ENCODE measurements at places on chromosomes 6 and 20. TPM values are rescaled to one million over a fixed set of nuclear protein-coding genes. Genes with fewer than 3 reads are reported as not detected.

- no peak overlapping the region for H3K4me3 ChIP-seq
- peak overlapping the region; percentile 53 for H3K27ac ChIP-seq
- peaks cover 22% of the 10 kb centered on the region for H3K4me1 ChIP-seq
- H3K36me3 ChIP-seq = peaks cover 10% of the 10 kb centered on the region
- no peak for DNase-seq
Measured at GRCh38 chr6:156827382-156827781, 50.2 kb downstream of the ARID1B start.

DNA sequence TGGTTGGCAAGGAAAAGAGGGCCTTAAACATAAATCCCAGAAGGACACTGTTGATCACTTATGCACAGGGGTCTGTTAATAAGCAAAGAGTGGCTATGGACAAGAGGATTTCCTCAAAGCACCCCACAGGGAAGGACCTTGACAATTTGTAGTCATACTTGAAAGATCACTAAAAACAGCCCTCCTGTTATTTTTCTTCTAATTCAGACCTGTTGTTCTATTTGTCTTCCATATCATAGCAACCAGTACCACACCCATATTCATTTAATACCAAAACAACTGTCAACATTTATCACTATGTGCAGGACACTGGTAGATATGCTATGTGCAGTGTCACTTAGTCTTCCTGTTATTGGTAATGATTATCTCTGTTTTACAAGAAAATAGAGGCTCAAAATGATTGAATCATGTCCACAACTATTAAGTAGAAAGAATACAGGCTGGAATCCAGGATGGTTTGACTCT is 3.2 kb upstream of the DYNLRB1 start:
- DNase-seq = no peak
- no peaks in the 10 kb centered on the region for H3K27me3 ChIP-seq
- H3K4me3 ChIP-seq = peak overlapping the region; percentile 12
- H3K4me1 ChIP-seq = peaks cover 26% of the 10 kb centered on the region
- peaks cover 12% of the 10 kb centered on the region for H3K36me3 ChIP-seq

- H3K27me3 ChIP-seq = no peaks in the 10 kb centered on the region
- H3K4me1 ChIP-seq = no peaks in the 10 kb centered on the region
- H3K4me3 ChIP-seq = no peak overlapping the region
- H3K27ac ChIP-seq = no peak overlapping the region
- no peak for DNase-seq
Measured at GRCh38 chr6:81144346-81144745, 608.1 kb downstream of the TENT5A start.

Gene TREML2
- total RNA-seq = 4.5 TPM

DNA sequence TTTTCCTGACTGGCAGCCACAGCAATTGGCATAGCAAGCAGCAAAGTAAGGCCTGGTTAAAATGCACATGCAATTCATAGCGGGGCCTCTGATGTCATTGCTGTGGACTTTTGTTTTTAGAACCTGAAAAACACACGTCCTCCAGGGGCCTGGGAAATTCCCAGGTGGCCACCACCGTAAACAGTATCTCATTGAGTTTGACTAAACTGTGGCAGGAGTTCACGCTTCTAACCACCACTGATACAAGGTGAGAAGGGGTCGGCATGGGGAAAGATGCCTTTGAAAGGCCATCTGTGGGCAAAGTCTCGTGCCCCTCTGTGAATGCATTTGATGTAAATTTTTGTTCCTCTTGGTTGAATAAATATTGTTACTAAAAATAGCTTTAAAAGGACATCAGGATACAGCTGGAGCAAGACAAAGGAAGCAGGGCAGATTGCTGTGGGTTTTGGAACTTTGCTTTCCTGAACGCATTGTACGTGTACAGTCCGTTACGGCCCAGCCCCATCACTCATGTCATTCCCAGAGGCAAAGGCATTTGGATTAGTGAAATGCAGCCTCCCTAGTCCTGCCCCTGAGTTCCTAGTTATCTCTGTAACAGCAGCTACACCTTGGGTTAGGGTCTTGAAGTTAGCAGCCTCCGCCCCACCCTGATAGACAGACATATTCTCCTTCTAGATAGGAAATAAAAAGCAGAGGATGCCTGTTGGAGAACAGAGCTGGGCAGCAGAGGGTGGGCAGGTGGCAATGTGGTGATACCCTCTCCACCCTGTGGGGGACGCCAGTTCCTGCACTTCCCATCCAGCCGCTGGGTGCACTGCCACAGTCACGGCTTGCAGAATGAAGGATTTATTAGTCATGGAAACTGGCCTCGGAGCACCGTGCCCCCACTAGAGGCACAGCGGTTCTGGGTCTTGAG is 80.3 kb downstream of the ZDHHC14 start:
- peak; percentile 75 for DNase-seq
- H3K27me3 ChIP-seq = no peaks in the 10 kb centered on the region
- H3K36me3 ChIP-seq = peaks cover 13% of the 10 kb centered on the region
- H3K4me3 ChIP-seq = peak overlapping the region; percentile 63

Gene MDFI
- total RNA-seq = not detected

- H3K36me3 ChIP-seq = peaks cover 43% of the 10 kb centered on the region
- H3K27ac ChIP-seq = peak overlapping the region; percentile 8
- H3K27me3 ChIP-seq = no peaks in the 10 kb centered on the region
Measured at GRCh38 chr6:158629367-158630221, 14.9 kb downstream of the DYNLT1 start.

Gene NMBR
- not detected for total RNA-seq

Gene GRM4
- total RNA-seq = not detected

- no peak overlapping the region for H3K4me3 ChIP-seq
- H3K27ac ChIP-seq = no peak overlapping the region
- H3K27me3 ChIP-seq = no peaks in the 10 kb centered on the region
- no peak for DNase-seq
- H3K36me3 ChIP-seq = no peaks in the 10 kb centered on the region
- no peaks in the 10 kb centered on the region for H3K4me1 ChIP-seq
Measured at GRCh38 chr20:34970846-34971560, 15.3 kb downstream of the MYH7B start.

Gene C6orf58
- total RNA-seq = 0.16 TPM

- H3K36me3 ChIP-seq = no peaks in the 10 kb centered on the region
- no peaks in the 10 kb centered on the region for H3K4me1 ChIP-seq
- no peak for DNase-seq
- no peak overlapping the region for H3K4me3 ChIP-seq
Measured at GRCh38 chr6:134609716-134610261, 291.9 kb upstream of the SGK1 start.

DNA sequence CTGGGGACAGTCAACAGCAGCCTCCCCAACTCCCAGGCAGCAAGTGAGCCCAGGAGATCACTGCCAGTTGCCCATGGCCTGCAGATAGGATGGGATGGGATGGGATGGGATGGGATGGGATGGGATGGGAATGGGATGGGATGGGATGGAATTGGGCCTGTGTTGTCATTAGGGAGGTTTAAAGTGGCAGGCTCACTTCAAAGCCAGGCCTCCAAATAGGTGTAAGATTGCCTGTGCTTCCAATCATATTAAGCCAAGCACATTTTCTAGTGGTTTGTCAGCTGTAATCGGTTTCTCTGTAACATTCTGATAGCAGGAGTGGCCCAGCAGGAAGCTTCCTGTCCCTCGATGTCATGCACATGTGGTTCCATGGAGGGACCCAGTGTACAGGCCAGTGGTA is 82.7 kb upstream of the NXT1 start:
- H3K27me3 ChIP-seq = no peaks in the 10 kb centered on the region
- no peak overlapping the region for H3K27ac ChIP-seq
- no peaks in the 10 kb centered on the region for H3K36me3 ChIP-seq
- H3K4me3 ChIP-seq = no peak overlapping the region
- H3K4me1 ChIP-seq = no peaks in the 10 kb centered on the region

- DNase-seq = no peak
- no peak overlapping the region for H3K4me3 ChIP-seq
- peaks cover 28% of the 10 kb centered on the region for H3K4me1 ChIP-seq
- no peaks in the 10 kb centered on the region for H3K36me3 ChIP-seq
- H3K27ac ChIP-seq = no peak overlapping the region
Measured at GRCh38 chr20:47382746-47383415, 26.4 kb upstream of the ZMYND8 start.

GRCh38 chr6:27133281-27134227 is 113.9 kb upstream of the PRSS16 start:
- H3K36me3 ChIP-seq = peaks cover 3% of the 10 kb centered on the region
- H3K4me3 ChIP-seq = no peak overlapping the region
- DNase-seq = peak; percentile 75
- no peak overlapping the region for H3K27ac ChIP-seq
- no peaks in the 10 kb centered on the region for H3K27me3 ChIP-seq
- H3K4me1 ChIP-seq = peaks cover 36% of the 10 kb centered on the region

GRCh38 chr6:36752187-36752885 is 54.7 kb downstream of the RAB44 start:
- H3K4me3 ChIP-seq = peak overlapping the region; percentile 37
- DNase-seq = no peak
- peaks cover 69% of the 10 kb centered on the region for H3K4me1 ChIP-seq
- peak overlapping the region; percentile 84 for H3K27ac ChIP-seq
